Stimulated activated naive B cell treated with anti-CD40 and anti-IgM and Interleukin-4, amounts not matched to agents 10 μg/mL and 1 μg/mL and 100 μg/mL, for 72 hours (primary cell): ENCODE measurements at places on chromosomes 12 and 14.

GRCh38 chr14:28774764-28775735, 8.5 kb downstream of the FOXG1 start:
- no peak for DNase-seq

DNA sequence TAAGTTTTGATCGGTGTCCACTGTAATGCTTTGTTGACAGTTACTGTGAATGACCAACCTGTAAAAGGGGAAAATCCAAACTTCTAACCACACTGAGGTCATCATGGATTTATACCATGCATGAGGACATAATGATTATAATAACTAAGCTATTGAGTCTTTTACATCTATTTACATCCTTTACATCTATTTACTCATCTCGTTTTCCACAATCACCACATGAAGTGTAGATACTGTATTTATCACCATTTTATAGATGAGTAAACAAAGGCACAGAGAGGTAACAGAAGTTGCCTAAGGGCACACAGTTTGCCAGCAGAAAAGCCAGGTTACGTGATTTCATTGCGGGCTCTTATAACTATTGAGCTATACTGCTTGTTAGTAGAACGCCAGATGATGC, 27.9 kb upstream of the EID3 start:
- DNase-seq = no peak

- DNase-seq = no peak
Measured at GRCh38 chr14:74685921-74686678, 26.8 kb downstream of the AREL1 start.

DNA sequence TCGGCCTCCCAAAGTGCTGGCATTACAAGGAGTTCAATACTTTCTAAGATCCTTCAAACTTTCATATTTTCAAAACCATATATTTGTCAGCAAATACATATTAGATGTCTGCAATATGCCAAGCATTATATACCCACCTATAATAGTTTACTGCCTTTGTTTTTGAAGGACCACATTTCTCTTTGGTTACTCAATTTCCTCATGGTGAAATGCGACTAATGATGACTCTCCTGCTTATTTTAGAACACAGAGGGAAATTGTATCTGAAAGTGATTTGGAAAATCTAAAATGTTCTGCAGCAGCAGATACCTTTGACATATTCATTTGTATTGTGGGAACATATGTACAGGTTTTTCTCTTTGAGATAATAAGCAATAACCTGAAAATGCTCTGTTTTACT, 2.7 kb upstream of the CNTN1 start:
- DNase-seq = no peak

GRCh38 chr12:129622566-129622965, 281.3 kb downstream of the TMEM132D start:
- no peak for DNase-seq
